RCC 7860 (cell line): ENCODE measurements at places on chromosomes 16 and 17.

DNA sequence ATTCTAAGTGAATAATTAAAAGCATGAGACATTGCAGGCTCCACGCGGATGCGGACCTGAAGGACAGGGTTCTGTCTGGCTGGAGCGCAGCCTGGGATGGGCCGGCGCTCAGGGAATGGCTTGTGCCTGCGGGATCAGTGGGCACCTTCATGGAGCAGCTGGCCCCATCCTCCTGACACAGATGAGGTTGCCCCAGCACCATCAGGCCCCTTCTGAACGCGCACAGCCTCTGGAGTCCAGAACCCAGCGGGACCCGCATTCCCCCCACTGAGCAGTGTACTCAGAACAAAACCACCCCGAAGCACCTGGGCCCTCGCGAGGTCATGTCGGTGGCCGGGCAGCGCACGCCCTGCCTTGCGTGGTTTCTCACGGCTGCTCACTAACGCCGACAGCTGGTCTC, 70.5 kb upstream of the CHMP6 start:
- no peak for DNase-seq

DNA sequence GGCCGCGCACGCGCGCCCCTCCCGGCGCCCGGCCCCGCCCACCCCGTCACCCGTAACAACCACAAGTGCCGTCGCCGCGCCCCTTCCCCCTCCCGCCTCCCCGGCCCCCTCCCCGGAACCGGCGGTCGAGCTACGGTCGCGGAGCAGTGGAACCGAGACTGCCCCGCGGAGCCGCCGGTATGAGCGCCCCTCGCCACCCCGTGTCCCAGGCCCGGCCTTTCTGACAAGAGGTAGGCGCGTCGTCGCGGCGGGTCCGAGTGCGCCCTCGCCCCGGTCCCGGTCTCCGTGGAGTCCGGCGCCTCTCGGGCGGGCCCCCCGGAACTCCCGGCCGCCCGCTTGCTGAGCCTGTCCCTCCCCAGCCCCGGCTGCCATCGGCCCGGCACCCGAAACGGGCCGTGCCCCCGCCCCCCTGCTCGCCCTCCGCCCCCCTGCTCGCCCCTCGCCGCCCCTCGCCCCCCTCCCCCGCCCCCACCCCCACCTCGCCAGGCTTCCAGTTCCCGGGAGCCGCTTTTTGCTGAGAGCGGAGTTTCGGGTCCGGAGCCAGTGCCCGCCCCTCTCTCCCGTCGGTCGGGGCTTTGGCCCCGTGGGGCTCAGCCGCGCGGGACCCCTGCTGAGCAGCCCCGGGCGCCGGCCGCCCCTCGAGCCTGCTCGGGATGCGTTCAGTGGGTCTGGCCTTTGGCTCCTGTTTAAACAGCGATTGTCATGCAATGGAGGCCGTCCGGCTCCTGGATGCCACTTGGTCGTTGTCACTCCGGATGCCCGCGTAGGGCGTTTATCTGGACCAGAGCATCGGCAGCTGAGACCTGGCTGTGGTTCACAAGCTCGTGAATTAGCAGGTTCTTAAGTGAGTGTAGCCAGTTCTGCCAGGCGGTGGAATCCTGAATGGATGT, at the start of gene SEC14L1:
Gene SEC14L1 (plus strand): TSS at position 92 of the 890 bp plus-strand sequence. CDS start 2,628 bp downstream, outside the sequence.
- DNase-seq, result peak; percentile 48

DNA sequence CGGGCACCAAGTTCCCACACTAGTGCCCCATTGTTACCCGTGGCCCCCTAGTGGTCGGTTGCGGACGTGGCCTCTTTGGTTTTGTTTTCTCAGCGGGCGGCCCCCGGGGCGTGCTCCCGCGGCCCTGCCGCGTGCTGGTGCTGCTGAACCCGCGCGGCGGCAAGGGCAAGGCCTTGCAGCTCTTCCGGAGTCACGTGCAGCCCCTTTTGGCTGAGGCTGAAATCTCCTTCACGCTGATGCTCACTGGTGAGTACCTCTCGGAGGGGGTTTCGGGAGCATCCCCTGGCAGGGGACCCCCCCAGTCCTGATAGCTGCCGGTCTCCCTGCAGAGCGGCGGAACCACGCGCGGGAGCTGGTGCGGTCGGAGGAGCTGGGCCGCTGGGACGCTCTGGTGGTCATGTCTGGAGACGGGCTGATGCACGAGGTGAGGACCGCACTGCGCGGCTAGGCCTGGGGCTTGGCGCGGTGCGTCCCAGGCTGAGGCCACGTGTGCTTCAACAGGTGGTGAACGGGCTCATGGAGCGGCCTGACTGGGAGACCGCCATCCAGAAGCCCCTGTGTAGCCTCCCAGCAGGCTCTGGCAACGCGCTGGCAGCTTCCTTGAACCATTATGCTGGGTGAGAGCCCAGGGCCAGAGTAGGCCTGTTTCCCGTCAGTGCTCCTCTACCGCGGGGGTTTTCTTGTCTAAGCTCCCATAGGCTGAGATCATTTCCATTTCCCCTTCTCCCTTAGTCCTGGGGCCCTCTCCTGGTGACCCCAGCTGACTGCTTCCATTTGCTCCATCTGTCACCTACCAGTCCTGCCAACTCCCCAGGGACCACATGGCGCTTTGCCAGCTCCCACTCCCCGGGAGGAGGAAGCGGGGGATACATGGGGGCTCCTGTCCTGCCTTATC, 1.7 kb downstream of the SPHK1 start:
- DNase-seq, result peak; percentile 74

DNA sequence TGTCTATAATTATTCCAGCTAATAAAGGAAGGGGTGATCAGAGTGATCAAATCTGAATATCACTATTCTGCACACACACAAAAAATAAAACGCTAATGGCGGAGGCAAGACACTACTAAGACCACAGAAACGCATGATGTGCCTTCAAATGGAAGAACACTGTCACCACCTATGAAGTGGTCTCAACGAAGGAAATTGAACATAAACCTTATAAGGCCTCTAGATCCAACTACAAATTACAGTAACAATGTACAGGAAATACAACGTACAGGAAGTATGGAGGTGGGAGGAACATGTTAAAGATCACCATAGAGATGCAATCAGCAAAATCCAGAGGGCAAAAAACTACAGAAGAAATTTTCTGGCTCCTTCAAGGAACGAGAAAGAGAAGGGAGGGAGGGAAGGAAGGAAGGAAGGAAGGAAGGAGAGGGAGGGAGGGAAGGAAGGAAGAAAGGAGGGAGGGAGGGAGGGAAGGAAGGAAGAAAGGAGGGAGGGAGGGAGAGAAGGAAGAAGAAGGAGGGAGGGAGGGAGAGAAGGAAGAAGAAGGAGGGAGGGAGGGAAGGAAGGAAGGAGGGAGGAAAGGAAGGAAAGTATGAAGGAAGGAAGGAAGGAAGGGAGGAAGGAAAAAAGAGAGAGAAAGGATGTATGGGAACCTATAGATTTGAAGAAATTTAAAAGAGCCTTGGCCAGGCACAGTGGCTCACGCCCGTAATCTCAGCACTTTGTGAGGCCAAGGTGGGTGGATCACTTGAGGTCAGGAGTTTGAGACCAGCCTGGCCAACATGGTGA, 3.1 kb upstream of the SGCA start:
- no peak for DNase-seq
